ENCODE measurements at places on chromosomes 6 and 20.

DNA sequence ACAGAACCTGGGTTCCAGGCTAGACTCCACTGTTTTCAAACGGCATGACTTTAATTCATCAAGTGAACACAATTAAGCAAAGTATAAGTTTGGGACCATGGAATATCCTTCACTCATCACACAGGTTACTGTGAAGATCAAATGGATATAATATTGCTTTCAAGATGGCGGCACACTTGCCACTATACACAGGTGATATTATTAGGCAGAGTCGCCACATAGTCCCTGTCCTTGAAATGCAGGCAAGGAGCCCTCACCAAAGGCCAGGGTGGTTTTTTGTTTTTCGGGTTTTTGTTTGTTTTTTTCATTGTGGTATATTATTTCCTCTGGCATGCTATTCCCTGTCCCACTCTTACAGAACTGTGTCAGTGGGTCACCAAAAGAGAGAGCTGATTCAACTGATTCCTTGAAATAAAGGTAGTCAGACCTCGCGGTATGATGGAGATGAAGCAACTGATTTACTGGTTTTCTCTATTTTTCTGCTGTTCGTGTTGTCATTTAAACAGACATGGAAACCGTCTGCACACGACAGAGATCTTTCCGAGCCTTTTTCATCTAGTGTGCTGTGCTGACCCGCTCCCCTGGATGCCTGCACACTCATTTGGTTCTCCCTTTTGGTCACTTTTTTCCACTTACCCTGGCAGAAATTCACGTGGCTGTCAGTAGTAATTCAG lies 29.7 kb downstream of the MYB start:
- no peak for DNase-seq

DNA sequence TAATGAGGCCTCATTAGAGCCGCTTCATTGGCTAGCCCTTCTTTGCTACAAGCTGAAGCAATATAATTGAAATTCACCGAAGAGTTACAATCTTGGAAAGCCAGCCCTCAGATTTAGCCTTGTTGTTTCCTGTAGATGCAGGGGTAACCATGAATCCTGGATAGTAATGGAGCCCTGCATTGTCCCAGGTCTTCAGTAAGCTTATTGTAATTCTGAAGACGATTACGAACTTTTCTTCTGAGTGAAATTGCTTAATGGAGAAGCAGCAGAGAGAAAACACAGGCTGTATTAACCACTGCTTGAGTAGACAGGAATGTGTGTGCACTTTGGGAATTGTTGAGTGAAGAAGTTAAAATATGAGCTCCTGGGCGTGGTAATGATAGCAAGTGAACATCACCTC lies 26.3 kb upstream of the NAA20 start:
- DNase-seq: no peak

GRCh38 chr6:144413418-144413817 lies 128.3 kb downstream of the UTRN start:
- DNase-seq: no peak

GRCh38 chr6:42136508-42137193 lies 5.8 kb downstream of the C6orf132 start:
- peak; percentile 81 for DNase-seq

GRCh38 chr6:16205377-16206144 lies 32.8 kb upstream of the GMPR start:
- peak; percentile 81 for DNase-seq

Data from hepatic stellate cell (primary cell).